Left ventricle myocardium inferior (tissue), 1 donor: ENCODE measurements at places on chromosomes 1 and 21. TPM values are rescaled to one million over a fixed set of nuclear protein-coding genes. Genes with fewer than 3 reads are reported as not detected.
A peak's percentile ranks its signal among the peaks of the same experiment; 100 is the strongest.

DNA sequence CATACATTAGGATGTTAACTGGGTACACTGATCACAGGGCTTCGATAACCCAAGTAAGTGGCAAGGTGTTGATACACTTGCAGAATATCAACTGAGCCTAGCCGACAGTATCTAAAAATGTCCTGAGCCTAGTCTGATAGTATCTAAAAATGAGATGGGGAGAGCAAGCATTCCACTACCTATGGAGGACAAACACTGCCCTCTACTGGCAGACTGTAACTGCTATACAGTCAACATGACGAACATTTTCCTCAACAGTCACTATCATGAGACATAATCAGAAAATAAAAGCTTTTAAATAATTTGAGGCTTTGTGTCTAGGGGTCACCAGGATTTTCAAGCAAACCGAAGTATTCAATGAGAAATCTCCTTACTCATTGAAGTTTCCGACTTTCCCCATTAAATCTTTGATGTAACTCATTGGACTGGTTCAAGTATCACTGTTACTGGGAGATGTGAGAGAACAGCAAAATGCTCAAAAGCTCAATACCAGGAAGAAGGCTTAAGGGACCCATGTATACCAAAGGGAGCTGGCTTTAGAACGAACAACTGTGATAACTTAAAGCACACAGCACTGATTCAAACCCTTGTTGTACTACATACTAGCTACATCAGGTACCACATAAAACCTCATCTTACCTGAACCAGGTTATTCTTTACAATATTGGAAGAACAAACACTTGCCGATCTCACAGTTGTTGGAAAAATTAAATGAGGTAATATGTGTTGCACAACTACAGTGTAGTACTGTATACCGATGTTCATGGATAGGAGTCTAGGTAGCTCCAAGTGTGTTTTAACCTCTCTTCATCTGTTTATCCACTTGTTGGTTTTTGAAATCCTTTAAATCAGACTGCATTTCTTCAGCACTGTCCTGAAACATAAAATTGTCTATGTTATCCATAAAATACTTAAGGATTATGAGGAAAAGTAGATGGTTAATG lies 31.1 kb upstream of the SLC45A3 start:
- DNase-seq, result no peak

- DNase-seq, result no peak
Observed at GRCh38 chr1:44147582-44147981, 6.2 kb upstream of the KLF18 start.

GRCh38 chr21:18244671-18245463 lies at the start of gene CHODL:
Gene CHODL, plus strand, starts transcription at chr21:18244833. Its CDS starts 391 bp downstream, at chr21:18245224.
- peak; percentile 14 for DNase-seq

GRCh38 chr1:35506960-35507912 lies 50.0 kb downstream of the KIAA0319L start:
- DNase-seq, result no peak

DNA sequence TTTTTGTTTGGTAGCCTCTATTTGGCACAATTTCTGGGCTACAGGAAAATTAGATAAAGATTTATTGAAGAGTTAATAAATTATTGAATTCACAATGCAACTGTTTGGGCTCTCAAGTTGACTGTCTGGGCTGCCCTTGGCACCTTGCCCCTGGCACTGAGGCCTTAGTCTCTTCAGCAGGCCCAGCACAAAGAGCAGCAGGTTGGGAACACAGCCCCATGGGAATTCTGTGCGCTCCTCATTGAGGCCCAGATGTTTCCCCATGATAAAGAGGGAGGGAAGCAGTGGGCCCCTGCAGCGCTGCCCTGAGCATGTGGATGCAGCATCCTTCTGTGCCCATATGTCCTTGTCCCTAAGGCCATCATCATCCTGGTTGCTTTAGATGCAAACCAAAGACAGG lies 2.9 kb downstream of the CRNN start:
- DNase-seq, result no peak

- DNase-seq, result peak; percentile 70
Observed at GRCh38 chr21:46066591-46067331, 31.2 kb upstream of the COL6A2 start.

DNA sequence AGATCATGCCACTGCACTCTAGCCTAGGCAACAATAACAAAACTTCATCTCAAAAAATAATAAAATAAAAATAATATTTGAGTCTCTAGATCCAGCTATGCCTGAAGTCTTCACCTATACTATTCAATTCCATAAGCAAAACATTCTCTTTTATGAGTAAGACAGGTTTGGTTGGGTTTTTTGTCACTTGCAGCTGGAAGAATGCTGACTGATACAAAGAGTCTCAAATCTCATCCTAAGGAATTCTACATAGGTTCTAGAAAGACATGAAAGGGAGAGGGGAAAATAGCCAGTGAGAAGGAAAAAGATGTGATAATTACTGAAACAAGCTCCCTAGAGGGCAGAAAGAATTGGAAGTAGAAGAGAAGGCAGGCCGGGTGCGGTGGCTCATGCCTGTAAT lies 30.4 kb upstream of the MED18 start:
- DNase-seq, result no peak

DNA sequence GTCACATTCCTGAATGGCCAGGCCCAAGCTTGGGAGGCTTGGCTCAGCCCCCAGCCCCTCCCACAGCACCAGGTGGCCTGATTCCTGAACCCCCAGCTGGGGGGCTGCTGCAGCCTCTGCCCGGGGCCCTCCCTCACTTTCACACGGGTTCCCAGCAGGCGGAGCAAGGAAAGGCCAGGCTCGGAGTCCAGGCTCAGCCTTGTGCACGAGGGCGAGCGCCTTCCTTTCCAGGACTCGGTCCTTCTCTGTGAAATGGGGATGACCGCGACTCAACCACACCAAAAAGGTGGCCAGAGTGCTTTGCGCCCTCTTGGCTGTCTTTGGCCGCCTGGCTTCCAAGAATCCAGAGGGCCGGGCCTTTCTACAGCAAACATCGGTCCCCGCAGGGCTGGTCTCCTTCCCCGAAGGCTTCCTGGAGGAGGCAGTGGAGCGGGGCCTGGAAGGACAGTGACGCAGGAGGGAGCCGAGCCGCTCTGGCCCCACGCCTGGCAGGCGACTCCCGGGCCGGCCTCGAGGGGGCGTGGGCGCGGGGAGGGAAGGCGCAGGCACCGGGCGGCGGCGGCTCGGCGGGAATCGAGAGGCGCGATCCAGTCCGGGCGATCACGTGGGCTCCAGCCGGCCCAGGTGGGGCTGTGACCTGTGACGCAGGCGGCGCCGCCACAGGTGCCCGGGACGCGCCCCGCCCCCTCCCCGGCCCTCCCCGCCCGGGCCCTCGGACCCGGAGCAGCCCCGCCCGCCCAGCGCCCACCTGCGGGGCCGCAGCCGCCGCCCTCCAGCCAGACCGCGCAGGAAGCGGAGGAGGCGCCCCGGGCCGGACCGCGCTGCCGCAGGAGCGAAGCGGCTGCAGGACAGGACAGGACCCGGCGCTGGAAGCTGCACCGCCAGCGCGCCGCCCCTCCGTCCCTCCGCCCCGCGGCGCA lies at the start of gene ARHGEF16:
Gene ARHGEF16, plus strand, starts transcription at position 775 of the 920 bp plus-strand sequence. CDS start 8,420 bp downstream, outside the sequence.
- DNase-seq, result peak; percentile 54

- no peak for DNase-seq
Observed at GRCh38 chr1:179493323-179493722, 82.4 kb downstream of the NPHS2 start.

DNA sequence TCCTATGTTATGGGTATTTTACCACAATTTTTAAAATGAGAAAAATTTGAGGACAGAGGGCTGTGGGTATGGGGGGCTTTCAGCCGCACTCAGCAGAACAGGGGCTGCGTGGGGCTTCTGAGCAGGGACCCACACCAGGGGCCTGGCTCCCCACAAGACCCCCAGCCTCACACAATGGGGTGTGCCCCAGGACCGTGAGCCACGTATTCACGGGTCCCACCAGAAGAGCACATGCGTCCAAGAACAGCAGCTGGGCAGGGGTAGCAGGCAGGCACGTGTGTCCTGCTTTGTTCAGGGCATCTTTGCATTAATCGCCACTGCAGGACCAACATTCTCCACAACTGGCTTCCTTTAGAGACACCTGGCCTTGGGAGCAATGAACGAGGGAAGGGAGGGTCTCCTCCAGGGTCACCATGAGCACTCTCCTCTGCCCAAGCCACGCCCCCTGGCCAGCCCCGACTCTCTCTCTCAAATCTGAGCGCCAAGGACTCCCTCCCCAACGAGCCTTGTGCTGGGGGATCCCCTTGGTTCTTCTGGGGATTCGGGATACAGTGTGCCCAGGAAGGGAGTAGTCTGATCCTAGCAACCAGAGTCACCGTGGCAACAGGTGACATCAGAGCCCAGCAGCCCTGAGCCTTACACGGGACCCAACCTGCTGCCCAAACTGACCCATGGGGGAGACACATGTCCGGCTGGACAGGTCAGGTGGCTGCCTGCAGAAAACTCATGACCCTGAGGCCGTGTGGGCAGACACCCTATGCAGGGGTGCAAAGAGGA lies 7.4 kb upstream of the ARF1 start:
- peak; percentile 18 for DNase-seq

- no peak for DNase-seq
Observed at GRCh38 chr1:87497380-87498203, 168.9 kb downstream of the LMO4 start.

GRCh38 chr1:2288816-2289536 lies 60.9 kb downstream of the SKI start:
- no peak for DNase-seq

GRCh38 chr1:6141592-6141991 lies 38.5 kb downstream of the CHD5 start:
- DNase-seq, result no peak

GRCh38 chr1:223249854-223250631 lies 107.0 kb upstream of the TLR5 start:
- DNase-seq, result no peak

- DNase-seq, result no peak
Observed at GRCh38 chr1:57550092-57550491, 126.2 kb upstream of the DAB1 start.

- no peak for DNase-seq
Observed at GRCh38 chr1:162571696-162572095, 10.2 kb downstream of the UAP1 start.

DNA sequence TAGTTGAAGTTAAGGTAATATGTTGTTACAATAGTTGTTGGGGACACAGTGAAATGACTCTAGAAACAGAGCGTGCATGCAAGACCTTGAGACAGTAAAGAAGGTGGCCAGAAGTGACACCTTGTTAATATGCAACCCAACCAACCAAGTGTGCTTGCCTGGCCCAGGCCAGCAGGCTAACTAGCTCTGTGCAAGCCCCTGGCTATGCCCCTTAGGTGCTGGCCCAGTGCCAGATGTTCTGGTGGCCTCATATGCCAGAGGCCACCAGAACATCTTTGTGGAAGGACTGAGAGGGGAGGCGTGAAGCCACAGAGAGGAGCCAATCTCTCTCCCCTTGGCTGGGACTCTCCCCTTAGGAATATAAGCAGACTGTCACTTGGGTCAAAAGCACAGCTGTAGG lies 111.2 kb upstream of the JUN start:
- no peak for DNase-seq

DNA sequence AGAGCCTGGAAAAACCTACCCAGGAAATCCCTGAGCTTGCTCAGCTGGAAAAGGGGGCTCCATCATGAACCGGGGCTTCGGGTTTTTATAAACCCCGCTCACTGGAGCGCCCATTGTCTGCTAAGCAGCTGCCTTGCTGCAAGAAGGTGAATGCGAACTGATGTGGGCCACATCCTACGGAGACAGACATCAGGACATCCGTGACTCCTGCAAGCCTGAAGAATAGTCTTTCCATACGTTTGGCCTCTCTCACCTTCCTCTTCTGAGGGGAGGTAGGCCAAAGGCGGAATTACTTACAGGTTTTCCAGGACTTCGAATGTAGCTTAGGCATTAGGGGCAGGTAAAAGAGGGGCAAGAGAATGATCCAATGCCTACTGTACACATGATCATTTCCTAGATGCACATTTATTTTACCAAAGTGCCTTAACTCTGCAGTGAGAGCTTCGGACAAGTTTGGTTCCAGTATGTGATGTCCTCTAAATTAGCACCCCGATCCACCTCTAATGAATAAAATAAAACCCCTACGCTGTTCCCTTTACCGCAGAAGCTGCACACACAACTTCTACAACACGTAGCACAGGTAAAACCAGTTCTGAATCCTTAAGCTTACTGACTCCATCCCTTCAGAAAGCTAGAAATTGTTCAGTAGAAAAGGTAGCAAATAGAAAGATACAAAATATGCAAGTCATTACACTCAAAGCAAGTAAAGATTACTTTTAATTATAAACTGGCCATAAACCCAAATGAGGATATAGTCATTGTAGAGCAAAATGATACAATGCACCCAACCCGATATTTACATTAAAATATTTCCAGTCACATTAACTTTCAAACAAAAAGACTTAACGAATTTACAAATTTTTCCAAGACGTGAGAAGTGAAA lies 866 bp upstream of the SORT1 start:
- DNase-seq, result no peak

PRAMEF12 gene
- not detected for total RNA-seq

SPTA1 gene
- not detected for total RNA-seq

COL11A1 gene
- not detected for total RNA-seq

PRR9 gene
- not detected for total RNA-seq

TTC22 gene
- 0.14 TPM for total RNA-seq

MAP3K7CL gene
- total RNA-seq, result 2.1 TPM
